ENCODE measurements at places on chromosomes 6 and 20. TPM values are rescaled to one million over a fixed set of nuclear protein-coding genes. Genes with fewer than 3 reads are reported as not detected.

Gene GPSM3
- 7.5 TPM for total RNA-seq

Gene VGLL2
- total RNA-seq: not detected

Gene FAM209B
- 0.55 TPM for total RNA-seq

Gene PBOV1
- total RNA-seq: not detected

Gene DPPA5
- total RNA-seq: not detected

Gene MDFI
- 75.9 TPM for total RNA-seq

Gene SYCP2
- total RNA-seq: 2.1 TPM

Gene GSTA3
- not detected for total RNA-seq

Measured in osteocyte (in vitro differentiated cells).